Spinal cord (tissue), 10 donors: ENCODE measurements at places on chromosomes 16 and 17. TPM values are rescaled to one million over a fixed set of nuclear protein-coding genes. Genes with fewer than 3 reads are reported as not detected.

DNA sequence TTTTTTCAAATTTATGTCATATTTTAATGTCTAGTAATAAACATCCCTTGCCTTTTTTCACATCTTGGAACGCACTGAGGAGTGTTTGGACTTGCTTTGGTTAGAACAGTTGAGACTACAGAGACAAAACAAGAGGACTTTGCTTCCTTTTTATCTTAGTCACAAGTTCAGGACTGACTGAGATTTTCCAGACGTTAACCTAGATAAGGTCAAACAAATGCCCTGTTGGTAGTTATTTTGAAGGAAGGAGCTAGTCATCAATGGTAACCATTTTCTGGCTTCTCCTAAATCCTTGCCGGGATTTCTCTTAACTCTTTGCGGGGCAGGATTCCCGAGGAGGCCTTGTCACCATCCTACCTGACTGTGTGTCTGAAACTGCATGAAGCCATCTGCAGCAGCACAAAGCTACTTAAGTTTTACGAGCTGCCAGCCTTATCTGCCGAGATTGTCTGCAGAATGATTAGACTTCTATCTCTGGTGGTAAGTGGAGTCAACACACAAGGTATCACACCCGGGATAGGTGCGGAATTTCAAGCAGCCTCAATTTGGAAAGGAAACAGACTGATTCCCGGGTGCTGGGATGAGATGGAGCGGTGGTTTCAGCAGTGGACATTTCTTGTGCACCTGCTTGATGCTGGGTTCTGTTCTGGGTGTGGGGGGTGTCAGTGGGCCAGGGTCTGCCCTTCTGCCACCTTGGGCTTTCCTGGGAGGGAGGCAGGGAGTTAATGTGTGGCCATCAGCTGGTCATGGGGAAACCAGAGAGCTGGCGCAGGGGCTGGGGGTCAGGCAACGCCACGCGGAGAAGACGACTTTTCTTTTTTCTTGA, 48.3 kb downstream of the RNF213 start:
- no peaks in the 10 kb centered on the region for H3K27me3 ChIP-seq
- no peaks in the 10 kb centered on the region for H3K4me1 ChIP-seq
- no peak overlapping the region for H3K4me3 ChIP-seq

DNA sequence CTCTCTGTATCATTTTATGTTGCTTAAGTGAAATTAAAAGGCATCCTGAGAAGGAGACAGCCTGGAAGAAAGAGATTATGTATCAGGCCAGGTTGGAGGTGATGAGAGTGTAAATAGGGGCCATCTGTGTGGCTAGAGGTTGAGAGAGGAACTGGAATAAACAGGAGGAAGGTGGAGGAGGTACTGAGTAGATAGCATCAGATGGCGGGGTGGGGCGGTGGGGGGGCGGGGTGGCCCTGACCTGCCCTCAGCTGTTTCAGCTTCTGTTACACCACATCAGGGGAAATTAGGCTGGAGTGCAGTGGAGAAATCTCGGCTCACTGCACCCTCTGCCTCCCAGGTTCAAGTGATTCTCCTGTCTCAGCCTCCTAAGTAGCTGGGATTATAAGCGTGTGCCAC, 6.9 kb upstream of the KCNG4 start:
- no peak overlapping the region for H3K4me3 ChIP-seq
- H3K27ac ChIP-seq: no peak overlapping the region
- H3K36me3 ChIP-seq: no peaks in the 10 kb centered on the region
- peaks cover 5% of the 10 kb centered on the region for H3K4me1 ChIP-seq

- no peak overlapping the region for H3K4me3 ChIP-seq
- H3K27ac ChIP-seq: no peak overlapping the region
- peaks cover 89% of the 10 kb centered on the region for H3K36me3 ChIP-seq
- no peak for DNase-seq
- H3K4me1 ChIP-seq: peaks cover 60% of the 10 kb centered on the region
- no peaks in the 10 kb centered on the region for H3K27me3 ChIP-seq
Measured at GRCh38 chr16:75235721-75236193, 15.7 kb downstream of the BCAR1 start.

PABPN1L gene
- total RNA-seq: not detected

DNA sequence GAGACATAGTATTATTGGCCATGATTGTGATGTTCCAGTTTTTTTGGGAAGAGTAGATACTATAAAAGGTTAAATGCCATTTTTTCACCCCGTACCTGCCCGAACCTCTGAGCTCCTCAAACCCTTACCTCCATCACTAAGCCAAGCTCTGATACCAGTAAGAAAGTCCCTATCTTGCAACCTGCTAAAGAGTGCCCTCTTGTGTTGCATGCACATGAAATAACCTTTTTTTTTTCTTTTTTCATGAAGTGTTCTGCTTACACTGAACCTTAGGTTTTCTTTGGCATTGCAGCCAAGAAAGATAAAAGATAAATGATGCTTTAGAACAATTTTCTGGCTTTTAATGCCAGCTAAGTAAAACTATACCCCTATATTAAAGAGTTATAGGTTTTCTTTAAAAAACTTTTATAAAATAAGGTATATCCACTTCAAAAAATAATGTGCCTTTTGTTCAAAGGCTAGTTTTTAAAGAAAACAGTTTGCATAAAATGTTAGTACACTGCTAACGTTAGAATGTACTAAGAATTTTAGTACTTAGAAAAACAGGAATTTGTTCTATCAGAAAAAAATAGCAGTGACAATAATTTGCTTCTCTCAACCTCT, 295.3 kb upstream of the PMFBP1 start:
- no peak overlapping the region for H3K4me3 ChIP-seq
- no peaks in the 10 kb centered on the region for H3K36me3 ChIP-seq
- H3K27ac ChIP-seq: no peak overlapping the region
- H3K4me1 ChIP-seq: no peaks in the 10 kb centered on the region
